ENCODE measurements at places on chromosomes 11 and 22.

GRCh38 chr22:30890686-30891442 is 77.7 kb downstream of the MORC2 start:
- peak; percentile 44 for DNase-seq

- no peak for DNase-seq
Measured at GRCh38 chr11:100810146-100810545, 123.1 kb downstream of the ARHGAP42 start.

DNA sequence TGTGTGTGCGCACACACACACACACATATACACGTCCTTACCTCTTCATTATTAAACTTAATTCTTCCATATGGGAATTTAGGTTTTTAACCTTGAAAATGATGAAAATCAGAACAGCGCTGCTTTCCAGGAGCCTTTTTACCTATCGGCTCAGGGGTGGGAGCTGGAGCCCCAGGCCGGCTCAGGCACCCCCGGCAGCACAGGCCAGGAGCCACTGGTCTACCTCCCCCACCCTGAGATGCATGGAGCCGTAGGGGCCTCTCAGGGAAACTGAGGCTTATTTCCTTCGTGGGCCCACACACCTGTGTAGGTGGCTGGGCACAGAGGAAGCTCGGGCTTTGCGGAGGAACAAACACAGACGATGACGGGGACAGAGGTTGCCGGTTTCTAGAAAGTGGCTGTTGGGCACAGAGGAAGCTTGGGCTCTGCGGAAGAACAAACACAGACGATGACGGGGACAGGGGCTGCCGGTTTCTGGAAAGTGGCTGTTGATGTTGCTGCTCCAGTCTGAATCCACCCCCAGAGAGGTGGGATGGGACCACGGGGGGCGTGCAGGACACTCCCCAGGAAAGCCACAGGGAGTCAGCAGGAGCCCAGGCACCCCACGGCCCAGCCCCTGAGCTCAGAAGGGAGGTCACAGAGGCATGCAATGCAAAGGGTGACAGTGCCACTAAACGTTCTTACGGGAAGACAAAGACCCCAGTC is 149.4 kb downstream of the BRD1 start:
- DNase-seq = no peak

DNA sequence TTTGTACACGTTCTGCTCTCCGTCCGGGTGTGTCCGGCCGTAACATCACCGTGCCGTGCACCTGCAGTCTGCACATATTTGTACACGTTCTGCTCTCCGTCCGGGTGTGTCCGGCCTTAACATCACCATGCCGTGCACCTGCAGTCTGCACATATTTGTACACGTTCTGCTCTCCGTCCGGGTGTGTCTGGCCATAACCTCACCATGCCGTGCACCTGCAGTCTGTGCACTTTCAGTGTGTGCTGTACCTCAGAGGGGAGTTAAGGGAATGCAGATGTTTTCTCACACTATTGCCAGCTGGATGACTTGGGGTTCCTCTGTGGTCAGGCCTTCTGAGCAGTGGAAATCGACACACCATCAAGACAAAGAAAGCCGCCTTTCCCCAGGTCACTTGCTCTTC is 4.2 kb downstream of the TTLL8 start:
- DNase-seq = no peak

DNA sequence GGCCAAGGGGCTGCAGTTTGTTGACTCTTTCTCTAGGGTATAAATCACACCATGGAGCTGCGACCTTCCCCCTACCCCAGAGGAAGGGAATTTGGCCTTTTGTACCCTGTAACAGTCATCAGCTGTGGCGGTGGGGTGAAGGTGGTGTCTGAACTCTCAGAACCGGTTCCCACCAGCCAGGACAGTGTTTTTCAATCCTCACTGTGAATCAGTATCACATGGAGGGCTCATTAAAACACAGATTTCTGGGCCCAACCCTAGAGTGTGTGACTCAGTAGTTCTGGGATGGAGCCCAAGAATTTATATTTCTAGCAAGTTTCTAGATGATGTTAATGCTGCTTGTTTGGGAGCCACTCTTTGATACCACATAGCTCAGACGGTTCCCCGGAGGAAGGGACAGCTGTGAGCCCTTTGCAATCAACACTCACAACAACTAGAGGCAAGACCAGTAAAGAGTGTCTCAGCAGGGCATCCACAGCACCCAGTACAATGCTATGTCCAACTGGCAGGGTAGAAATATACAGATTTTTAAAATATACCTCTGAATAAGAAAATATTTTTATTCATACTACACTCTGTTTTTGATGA is 43.9 kb upstream of the FAT3 start:
- DNase-seq = no peak

- peak; percentile 43 for DNase-seq
Measured at GRCh38 chr11:119371778-119372182, 9.7 kb downstream of the USP2 start.

GRCh38 chr11:14330881-14331280 is 28.1 kb downstream of the RRAS2 start:
- DNase-seq = no peak

GRCh38 chr11:518463-519202 is 11.6 kb upstream of the RNH1 start:
- peak; percentile 98 for DNase-seq

DNA sequence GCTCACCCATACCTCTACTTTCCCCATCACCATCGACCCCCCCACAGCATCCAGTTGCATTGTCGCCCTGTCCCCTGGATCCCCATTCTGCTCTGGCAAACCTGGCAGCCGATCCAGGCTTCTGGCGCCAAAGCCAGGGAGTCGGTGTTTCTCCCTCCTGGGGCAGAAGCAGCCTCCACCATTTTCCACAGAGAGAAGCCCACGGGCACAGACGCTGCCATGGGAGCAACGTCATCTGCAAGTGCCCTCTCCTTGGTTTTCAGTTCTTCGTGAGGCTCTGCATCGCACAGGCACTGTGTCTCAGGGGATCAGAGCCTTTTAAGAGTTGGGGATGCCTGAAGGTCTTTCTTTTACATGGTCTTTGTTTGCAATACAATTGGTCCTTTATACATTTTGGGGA is 2.3 kb downstream of the YPEL4 start:
- DNase-seq = no peak

DNA sequence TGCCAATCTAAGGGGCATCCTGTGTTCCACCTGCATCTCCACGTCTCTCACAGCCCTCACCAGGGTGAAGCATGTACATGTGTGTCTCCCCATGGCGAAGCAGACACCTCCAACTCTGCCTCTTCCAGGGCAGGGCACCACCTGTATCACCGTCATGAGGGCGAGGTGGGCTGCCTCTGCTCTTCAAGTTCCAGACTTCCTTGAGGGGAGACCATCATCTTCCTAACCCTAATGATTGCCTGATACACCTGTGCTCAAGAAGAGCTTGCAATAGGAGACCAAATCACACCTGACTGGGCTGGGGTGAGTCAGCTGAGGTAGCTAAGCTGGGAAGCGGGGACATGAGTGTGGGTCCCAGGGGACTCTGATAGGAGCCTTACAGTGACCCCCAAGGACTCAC is 43.7 kb downstream of the GAB4 start:
- DNase-seq = no peak

- peak; percentile 78 for DNase-seq
Measured at GRCh38 chr11:8092587-8093424, 11.8 kb downstream of the TUB start.
